Activated effector memory CD4-positive, alpha-beta T cell treated with Interleukin-2 at 50 U/mL for 16 hours (primary cell): ENCODE measurements at places on chromosomes 12 and 14.

GRCh38 chr12:24039113-24039525, 89.6 kb upstream of the SOX5 start:
- DNase-seq: no peak

- DNase-seq: no peak
Observed at GRCh38 chr14:91306547-91306946, 62.0 kb upstream of the GPR68 start.

- DNase-seq: no peak
Observed at GRCh38 chr14:39265033-39265432, 31.3 kb downstream of the MIA2 start.

GRCh38 chr12:45768194-45768593, 38.7 kb downstream of the ARID2 start:
- no peak for DNase-seq

GRCh38 chr14:25150934-25151790, 101.2 kb upstream of the STXBP6 start:
- no peak for DNase-seq

DNA sequence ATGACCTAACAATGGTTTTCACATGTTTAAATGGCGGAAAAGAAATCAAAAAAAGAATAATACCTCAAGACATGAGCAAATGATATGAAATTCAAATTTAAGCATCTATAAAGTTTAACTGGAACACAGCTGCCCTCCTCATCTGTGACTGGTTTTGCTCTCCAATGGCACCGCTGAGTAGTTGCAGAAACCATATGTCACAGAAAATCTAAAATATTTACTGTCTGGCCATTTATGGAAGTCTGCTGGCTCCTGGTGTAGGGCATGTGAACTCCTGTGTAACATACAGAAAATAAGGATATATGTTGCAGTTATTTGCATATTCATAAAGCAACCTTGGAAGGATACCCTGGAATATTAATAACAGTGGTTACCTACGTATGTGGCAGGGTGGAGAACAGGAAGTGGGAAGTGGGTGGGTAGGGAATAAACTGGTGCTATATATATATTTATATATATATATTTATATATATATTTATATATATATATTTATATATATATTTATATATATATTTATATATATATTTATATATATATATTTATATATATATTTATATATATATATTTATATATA, 48.4 kb downstream of the LTBP2 start:
- DNase-seq: no peak

GRCh38 chr14:62462988-62463387, 582.3 kb downstream of the KCNH5 start:
- no peak for DNase-seq

DNA sequence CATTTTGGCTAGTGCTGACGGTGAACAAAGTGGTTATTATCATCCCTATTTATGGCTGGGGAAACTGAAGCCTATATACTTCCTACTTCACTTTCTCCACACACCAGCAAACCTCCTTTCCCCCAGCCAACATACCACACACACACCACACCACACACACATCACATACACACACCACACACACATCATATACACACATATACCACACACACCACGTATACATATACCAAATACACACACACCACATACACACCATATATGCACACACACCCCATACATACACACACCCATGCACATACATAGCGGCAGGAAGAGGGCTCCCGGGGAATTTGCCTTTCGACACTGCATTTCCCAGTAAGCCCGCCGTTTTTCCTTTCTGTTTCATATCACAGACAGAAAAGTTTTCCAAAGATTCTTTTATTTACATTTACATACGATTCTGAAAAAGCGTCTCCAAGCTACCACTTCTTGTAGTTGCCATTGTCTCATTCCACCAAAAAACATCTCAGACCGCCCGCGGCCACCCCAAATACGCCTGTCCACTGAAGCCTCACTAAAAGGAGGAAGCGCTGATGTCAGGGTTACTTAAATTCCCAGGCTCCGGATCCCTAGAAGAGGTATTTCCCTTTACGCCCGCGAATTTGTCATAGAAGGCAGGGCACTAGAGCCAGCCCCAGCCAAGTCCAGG, 823 bp upstream of the RAB5B start:
- no peak for DNase-seq

GRCh38 chr12:63937378-63938316, 93.1 kb downstream of the SRGAP1 start:
- DNase-seq: no peak

DNA sequence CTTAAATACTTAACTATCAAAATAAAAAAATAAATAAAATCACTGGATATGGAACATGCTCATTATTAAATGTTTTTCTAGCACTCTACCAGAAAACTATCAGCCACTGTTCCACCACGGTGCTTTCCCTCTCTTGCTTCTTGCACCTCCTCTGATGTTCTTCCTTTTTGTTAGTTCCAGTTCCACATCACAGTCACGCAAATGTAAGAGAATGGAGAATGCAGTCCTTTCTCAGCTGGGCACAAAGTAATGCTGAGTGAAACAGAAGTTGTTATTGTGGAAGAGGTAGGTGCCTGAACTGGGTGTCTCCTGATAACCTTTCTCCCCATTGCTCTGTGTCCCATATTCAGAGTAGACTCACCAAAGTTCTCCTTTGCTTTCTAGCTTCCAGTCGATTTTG, 1116.9 kb upstream of the TMEM132C start:
- no peak for DNase-seq

- no peak for DNase-seq
Observed at GRCh38 chr14:52868911-52869618, 77.7 kb upstream of the GNPNAT1 start.

DNA sequence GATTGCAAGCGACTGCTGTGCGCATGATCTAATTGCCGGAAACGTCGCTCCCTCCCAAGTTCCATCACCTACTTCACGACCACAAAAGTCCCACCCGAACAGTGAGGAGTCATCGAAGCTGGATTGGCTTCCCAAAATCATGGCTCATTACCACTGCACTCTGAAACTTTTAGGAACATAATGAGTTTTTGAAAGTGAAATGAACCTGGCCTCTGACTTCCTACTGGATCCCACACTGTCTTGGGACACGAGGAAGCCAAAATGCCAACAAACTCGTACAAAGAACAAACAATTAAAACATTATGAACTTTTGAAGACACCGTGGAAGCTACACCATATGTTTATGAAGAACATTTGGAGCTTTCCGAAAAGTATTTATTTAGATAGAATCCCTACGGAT, 334.8 kb upstream of the TMPO start:
- DNase-seq: no peak

- DNase-seq: no peak
Observed at GRCh38 chr12:94037444-94037843, 110.9 kb upstream of the PLXNC1 start.

- peak; percentile 48 for DNase-seq
Observed at GRCh38 chr14:93892923-93893558, 34.1 kb upstream of the FAM181A start.

DNA sequence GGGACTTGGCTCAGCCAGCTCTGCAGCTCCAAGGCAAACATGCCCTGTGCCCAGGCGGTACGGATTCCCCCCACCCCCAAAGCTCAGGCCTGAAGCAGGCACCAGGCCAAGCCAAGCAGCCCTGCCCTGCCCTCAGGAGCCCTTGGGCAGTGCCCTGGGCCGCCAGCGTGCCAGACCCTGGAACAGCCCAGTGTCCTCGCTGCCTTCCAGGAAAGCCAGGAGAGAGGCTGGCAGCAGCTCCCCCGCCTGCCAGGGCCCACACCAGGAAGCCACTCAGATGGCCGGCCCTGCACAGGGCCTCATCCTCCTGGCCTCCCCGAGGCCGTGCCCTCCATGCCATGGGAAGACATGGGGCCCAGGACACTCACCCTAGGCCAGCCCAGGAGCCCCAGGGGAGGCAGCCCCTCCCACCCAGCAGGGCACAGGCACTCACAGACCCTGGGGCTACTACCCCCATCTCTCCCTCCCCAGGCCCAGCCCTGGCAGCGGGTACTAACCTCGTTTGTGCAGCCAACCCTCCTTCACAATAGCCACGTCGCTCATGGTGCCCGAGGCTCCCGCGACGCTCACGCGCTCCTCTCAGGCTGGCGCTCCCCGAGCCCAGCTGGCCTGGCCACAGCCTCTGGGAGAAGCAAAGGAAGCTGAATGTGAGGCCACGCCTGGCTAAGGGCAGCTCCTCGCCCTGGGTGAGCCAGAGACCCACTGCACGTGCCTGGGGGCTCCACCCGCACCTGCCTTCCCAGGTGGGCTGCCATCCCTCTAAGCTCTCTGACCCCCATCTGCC, 3.3 kb downstream of the AKT1 start:
- DNase-seq: no peak

DNA sequence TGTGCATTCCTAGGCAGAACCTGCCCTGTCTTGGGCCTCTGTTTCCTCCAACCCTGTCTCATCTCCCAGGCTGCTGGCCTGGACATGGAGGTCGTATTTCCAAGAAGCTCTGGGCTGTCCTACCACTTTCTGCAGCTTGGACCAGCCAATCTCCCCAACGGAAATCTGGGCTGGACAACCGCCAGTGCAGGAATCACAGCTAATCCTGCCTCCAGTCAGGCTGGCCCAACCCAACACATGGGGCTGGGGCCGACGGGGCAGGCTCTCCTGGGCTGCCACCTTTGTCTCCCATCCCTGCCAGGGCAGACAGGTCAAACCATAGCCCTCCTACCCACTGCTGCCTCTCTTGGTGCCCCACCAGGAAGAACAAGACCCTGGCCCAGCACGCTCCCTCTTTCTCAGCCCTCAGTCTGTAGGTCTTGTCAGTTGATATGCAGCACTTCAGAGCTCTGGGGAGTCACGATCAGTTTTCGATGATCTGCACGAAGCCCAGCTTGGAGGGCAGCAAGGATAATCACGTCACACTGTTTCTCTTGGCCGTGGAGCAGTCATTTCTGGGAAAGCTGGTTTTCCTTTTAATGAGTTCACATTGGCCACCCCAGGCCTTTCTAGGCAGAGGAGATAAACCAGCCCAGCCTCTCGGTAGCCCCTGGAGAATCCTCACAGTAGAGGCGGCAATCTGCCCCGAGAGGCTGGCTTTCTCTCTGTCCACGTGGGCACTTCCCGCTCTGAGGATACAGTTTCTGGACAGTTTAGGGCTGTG, 195.2 kb upstream of the PRMT8 start:
- DNase-seq: no peak

- no peak for DNase-seq
Observed at GRCh38 chr14:74824997-74825396, 50.9 kb downstream of the PROX2 start.

GRCh38 chr12:117441751-117442150, 80.3 kb upstream of the NOS1 start:
- no peak for DNase-seq

- DNase-seq: no peak
Observed at GRCh38 chr14:92677087-92677668, 71.2 kb downstream of the LGMN start.

- DNase-seq: no peak
Observed at GRCh38 chr14:106051796-106052195, 525.4 kb downstream of the TMEM121 start.

GRCh38 chr12:119659289-119659897, 8.5 kb upstream of the PRKAB1 start:
- DNase-seq: no peak

- no peak for DNase-seq
Observed at GRCh38 chr14:60760209-60760608, 25.6 kb downstream of the MNAT1 start.

DNA sequence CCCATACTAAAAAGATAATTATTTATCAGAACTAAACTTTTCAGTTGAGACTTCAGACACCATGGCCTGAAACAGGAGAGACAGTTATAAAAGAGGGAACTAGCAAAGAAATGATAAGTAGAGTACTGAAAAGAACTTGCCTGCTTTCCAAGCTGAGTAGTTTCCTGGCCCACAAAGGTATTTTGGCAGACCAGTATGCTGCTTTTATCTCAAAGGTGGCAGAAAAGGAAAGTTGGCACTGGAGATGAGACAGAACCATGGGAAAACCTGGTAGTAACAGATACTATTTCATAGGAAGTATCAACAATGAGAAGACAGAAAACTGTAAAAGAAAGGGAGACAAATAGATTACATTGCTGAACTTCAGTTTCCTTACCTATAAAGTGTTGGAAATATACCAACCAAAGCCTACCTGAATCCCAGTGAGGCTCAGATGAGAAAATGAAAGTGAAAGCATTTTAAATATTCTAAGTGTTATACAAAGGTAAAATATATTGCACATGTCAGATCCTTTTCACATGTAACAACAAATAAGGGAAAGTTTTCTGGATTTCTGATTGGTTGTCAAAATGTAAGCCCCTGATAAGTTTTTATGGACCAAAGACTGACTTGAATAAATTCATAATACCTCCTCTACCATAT, 155.3 kb upstream of the FSCB start:
- no peak for DNase-seq

GRCh38 chr14:83021323-83021722, 1487.7 kb upstream of the SEL1L start:
- DNase-seq: no peak

- no peak for DNase-seq
Observed at GRCh38 chr12:89901906-89902642, 193.4 kb upstream of the ATP2B1 start.

GRCh38 chr12:52151837-52152783, 39.7 kb downstream of the KRT80 start:
- peak; percentile 70 for DNase-seq

DNA sequence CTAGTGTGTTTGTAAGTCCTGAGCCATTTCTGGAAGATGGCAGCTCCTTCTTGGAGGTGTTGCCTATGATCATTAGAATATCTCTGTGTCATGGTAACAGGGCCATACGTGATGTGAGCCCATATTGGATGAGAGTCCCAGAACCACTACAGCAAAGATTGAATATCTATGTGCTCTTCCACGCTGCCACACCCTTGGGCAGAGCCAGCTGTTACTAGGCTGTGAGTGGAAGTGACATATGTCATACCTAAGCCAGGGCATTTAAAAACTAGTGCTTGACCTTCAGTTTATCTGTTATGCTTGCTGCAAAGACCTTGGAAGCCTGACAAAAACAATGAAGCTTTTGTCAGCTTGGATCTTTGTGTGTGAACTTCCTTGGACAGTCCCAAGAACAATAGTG, 495.1 kb upstream of the CCDC196 start:
- no peak for DNase-seq

- no peak for DNase-seq
Observed at GRCh38 chr12:93116632-93117031, 187.5 kb upstream of the EEA1 start.

DNA sequence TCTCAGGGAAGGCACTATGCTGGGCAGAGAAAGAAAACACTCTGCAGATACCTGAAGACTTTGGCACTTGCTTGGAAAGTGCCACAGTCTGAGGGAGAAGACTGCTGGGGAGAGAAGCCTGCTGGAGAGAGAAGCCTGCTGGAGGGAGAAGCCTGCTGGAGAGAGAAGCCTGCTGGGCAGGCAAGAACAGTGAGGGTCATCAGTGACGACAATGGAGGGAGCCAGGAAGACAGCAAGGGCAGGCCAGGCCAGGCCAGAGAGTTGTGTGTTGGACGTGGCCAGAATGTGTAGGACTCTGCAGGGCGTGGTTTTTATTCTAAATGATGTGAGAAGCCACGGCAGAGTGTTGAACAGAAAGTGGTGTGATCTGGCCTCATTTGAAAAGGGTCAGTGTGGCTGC, 185.3 kb upstream of the ABCD2 start:
- no peak for DNase-seq

DNA sequence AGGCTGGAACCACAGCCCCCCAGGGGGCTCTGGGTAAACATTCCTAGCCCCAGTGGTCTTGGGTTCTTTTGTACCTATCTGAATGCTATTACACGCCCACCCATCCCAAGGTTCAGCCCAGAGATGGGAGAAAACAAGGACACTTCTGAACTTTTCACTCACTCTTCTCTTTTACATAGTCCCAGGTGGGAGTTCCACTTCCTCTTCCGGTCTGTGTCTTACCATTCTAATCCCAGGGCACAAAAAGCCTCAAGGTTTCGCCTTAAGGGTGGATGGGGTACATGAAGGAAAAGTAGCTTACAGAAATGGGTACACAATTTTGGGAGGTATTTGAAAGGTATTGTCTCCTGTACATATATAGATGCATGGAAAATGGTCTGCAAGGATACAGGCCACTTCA, 79.0 kb downstream of the TMEM30B start:
- DNase-seq: no peak
